ENCODE measurements at places on chromosomes 2 and 18. TPM values are rescaled to one million over a fixed set of nuclear protein-coding genes. Genes with fewer than 3 reads are reported as not detected.

The ITPRID2 gene
- total RNA-seq, result 102 TPM

The CNTNAP5 gene
- not detected for total RNA-seq

The OSR1 gene
- total RNA-seq, result 90.7 TPM

The NT5DC4 gene
- total RNA-seq, result not detected

The MORN2 gene
- 3.4 TPM for total RNA-seq

The ACMSD gene
- total RNA-seq, result not detected

DNA sequence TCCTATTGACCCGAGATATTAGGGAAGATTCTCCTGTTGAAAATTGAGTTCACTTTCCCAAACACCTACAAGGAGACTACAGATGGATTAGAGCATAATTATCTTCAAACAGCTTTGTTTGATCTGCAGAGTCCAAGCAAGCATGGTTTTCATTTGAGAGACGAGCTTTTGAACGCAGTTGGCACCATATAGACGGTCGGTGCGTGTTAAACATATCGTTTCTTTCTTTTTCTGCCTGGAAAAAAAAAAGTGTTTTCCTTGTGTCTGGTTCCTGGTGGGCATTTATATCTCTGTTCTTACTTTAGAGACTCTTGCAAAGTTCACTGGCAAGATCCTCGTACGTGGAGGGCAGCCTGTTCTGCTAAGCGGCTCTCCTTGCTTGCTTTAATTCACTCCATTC lies 248.9 kb downstream of the TMEM182 start:
- H3K27ac ChIP-seq, result no peak overlapping the region
- no peak for DNase-seq
- H3K4me1 ChIP-seq, result no peaks in the 10 kb centered on the region
- no peaks in the 10 kb centered on the region for H3K27me3 ChIP-seq

GRCh38 chr18:36638224-36638623 lies 190.6 kb downstream of the TPGS2 start:
- no peak overlapping the region for H3K4me3 ChIP-seq
- peaks cover 35% of the 10 kb centered on the region for H3K4me1 ChIP-seq
- no peaks in the 10 kb centered on the region for H3K36me3 ChIP-seq
- DNase-seq, result no peak
- no peaks in the 10 kb centered on the region for H3K27me3 ChIP-seq

DNA sequence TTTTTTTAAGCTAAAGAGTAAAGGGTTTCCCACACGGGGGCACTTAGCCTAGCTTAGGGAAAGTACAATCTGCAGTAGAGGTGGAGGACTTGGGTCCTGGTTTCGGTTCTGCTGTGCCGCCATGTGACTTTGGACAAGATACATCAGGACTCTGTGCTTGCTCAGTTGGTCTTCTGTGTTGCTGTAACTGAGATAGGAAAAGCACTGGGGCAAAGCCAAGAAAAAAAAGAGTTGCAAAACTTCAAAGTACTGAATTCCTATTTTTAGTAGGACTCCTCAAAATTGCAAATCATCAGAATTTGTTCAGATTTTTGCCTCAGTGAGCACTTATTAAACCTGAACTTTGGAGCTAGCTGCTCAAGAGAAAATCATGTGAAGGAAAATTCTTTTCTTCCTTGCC lies 96.3 kb upstream of the STON1 start:
- H3K4me1 ChIP-seq, result peaks cover 6% of the 10 kb centered on the region
- no peak for DNase-seq
- peak overlapping the region; percentile 18 for H3K4me3 ChIP-seq
- H3K27ac ChIP-seq, result no peak overlapping the region
- no peaks in the 10 kb centered on the region for H3K36me3 ChIP-seq
- H3K27me3 ChIP-seq, result no peaks in the 10 kb centered on the region

DNA sequence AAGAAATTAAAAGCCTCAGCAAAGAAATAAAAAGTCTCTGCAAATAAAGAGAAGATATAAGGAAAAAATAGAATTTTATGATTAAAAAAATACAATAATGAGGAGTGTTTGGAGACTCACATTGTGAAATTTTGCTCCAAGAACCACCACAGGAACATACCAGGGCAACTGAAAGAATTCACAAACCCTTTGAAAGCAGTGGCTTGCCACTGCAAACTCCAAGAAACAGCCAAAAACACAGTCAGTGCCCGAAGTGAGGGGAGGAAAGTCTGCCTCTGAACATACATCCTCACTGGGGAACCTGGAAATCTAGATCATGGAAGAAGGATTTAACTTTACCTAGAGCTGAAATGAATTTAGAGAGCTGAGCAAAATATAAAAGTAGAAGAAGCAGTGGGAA lies 33.1 kb downstream of the EVA1A start:
- H3K36me3 ChIP-seq, result no peaks in the 10 kb centered on the region
- no peaks in the 10 kb centered on the region for H3K27me3 ChIP-seq
- no peak overlapping the region for H3K27ac ChIP-seq
- DNase-seq, result no peak
- H3K4me3 ChIP-seq, result no peak overlapping the region
- H3K4me1 ChIP-seq, result no peaks in the 10 kb centered on the region

- H3K27ac ChIP-seq, result no peak overlapping the region
- no peak for DNase-seq
- no peak overlapping the region for H3K4me3 ChIP-seq
- H3K36me3 ChIP-seq, result no peaks in the 10 kb centered on the region
- no peaks in the 10 kb centered on the region for H3K27me3 ChIP-seq
Observed at GRCh38 chr2:107001062-107001461, 115.1 kb upstream of the ST6GAL2 start.

DNA sequence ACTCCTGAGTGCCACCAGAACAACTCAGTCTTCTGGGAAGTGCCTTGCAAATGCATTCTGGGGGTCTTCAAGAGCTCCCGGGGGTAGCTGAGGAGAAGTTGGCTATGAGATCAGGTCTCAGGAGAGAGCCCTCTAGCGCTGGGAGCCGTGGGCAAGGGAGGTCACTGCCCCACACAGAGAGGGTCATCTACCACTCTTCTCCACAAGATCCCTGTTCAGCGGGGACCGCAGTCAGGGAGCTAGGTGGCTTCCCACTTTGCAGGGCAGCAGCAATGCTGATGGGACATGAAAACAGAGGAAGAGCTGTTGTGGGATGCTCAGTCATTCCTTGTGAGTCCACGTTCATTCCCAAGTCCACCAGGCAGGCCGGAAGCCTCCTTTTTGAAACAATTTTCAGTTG lies 66.6 kb downstream of the ACKR3 start:
- H3K36me3 ChIP-seq, result no peaks in the 10 kb centered on the region
- no peaks in the 10 kb centered on the region for H3K27me3 ChIP-seq
- no peak overlapping the region for H3K4me3 ChIP-seq
- peaks cover 4% of the 10 kb centered on the region for H3K4me1 ChIP-seq
- DNase-seq, result no peak

DNA sequence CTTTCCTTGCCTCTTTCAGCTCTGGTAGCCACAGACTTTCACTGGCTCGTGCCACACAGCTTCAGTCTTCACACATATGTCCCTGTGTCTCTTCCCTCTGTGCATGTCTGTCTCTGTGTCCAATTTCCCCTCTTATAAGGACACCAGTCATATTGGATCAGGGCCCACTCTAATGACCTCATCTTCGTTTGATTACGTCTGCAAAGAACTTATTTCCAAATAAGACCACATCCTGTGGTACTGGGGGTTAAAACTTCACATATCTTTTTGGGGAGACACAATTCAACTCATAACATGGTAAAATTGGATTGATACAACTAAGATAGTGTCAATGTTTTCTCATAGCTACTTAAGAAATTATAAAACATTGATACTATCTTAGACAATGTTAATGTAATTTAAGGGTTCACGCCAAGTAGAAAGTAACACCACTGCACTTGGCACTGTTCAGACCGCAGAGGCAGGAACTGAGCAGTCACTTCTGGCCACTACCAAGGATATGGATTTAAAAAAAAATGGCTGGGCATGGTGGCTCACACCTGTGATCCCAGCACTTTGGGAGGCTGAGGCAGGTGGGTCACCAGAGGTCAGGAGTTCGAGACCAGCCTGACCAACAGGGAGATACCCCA lies 119.6 kb upstream of the EPAS1 start:
- no peak overlapping the region for H3K4me3 ChIP-seq
- H3K4me1 ChIP-seq, result peaks cover 12% of the 10 kb centered on the region
- H3K27ac ChIP-seq, result no peak overlapping the region
- DNase-seq, result no peak
- H3K27me3 ChIP-seq, result no peaks in the 10 kb centered on the region
